ENCODE measurements at places on chromosomes 12 and 14.

GRCh38 chr12:127383281-127383680 is 883.7 kb upstream of the TMEM132C start:
- no peak for DNase-seq

DNA sequence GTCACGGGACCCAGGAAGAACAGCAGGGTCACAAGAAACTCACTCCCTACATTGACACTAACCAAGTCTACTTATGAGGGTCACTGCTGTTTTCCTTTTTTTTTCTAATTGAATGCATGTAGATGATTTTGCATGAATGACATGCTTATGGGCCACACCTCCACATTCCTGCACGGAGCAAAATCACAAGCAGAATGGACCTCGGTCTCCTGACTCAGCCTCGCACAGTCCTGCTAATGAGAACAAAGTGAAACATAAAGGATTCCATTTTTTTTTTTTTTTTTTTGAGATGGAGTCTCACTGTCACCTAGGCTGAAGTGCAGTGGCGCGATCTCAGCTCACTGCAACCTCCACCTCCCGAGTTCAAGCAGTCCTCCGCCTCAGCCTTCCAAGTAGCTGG is 12.3 kb downstream of the SCARB1 start:
- no peak for DNase-seq

DNA sequence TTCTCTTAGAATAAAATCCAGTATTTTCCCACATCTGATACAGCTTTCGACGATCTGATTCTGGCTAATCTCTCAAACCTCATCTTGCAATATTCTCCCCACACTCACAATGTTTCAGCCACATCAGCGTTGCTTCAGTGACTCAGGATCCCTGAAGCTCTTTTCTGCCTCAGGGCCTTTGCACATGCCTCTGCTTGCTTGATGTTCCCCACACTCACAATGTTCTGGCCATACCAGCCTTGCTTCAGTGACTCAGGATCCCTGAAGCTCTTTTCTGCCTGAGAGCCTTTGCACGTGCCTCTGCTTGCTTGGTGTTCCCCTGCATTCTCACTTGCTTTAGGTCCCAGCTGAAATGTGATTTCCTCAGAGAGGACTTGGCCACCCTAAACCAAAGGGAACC is 2.6 kb downstream of the C12orf42 start:
- no peak for DNase-seq

DNA sequence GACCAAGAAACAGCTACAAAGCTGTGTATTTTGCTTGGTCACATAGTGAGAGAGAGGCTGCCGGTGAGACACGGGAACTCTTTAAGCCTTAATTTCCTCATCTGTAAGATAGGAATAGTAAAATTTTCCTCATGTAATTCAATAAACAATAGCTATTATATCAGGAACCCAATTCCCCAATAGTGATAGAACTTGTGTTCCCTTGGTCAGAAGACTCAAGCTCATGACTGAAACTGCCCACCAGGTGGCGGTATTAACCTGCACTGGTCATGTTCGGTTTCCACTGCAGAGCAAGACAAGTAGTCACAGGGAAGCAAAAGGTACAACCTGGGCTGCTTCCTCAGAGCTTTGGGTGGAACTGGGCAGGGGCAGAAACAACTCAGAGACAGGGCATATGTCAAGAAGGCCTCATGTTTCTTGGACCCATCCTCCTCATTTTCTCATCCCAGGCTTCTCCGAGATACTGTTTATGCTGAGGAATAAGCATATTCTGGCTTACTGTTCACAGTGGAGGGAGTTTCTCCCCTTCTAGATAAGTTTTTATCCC is 4.2 kb upstream of the AJUBA start:
- no peak for DNase-seq

- DNase-seq, result no peak
These were observed 13.6 kb downstream of the ACADS start for GRCh38 chr12:120739031-120739762.

DNA sequence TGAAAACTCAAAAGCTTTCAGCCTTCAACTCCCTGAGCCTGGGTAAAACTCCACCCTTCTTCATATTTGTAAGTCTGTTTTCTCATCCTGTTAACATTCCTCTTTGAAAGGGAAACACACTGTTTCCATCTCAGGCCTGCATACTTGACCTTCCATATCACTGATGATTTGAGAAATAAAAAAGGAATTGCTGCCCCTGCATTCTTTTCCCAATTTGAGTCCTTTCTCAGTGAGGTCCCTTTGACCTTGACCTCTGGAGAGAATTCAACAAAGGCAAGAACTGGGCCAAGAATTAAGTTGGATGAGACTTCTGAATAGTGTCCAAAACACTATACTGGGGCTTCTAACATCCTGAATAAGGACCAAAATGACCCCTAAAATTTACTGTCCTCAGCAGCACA is 108.0 kb downstream of the AEBP2 start:
- no peak for DNase-seq

GRCh38 chr14:43903209-43903608 is 603.9 kb downstream of the FSCB start:
- DNase-seq, result no peak

GRCh38 chr12:120006258-120006975 is 17.4 kb downstream of the BICDL1 start:
- DNase-seq, result no peak

DNA sequence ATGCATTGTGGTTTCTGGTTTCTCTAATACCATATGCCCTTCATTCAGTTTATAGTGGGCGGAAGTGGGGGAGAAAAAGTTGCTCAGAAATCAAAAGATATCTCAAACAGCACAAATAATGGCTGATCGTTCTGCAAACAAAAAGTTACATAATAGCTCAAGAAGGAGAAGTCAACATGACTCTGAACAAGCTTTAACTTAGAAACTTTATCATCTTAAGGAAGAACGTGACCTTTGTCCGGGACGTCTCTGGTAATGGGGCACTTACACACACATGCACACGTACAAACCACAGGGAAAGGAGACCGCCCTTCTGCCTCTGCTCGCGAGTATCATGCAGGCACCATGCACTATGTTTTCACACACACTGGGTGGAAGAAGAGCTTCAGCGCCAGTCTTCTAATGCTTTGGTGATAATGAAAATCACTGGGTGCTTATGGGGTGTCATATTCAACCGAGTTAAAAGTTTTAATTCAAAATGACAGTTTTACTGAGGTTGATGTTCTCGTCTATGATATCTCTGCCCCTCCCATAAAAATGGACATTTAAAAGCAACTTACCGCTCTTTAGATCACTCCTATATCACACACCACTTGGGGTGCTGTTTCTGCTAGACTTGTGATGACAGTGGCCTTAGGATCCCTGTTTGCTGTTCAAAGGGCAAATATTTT is 4.7 kb downstream of the FOS start:
- no peak for DNase-seq

DNA sequence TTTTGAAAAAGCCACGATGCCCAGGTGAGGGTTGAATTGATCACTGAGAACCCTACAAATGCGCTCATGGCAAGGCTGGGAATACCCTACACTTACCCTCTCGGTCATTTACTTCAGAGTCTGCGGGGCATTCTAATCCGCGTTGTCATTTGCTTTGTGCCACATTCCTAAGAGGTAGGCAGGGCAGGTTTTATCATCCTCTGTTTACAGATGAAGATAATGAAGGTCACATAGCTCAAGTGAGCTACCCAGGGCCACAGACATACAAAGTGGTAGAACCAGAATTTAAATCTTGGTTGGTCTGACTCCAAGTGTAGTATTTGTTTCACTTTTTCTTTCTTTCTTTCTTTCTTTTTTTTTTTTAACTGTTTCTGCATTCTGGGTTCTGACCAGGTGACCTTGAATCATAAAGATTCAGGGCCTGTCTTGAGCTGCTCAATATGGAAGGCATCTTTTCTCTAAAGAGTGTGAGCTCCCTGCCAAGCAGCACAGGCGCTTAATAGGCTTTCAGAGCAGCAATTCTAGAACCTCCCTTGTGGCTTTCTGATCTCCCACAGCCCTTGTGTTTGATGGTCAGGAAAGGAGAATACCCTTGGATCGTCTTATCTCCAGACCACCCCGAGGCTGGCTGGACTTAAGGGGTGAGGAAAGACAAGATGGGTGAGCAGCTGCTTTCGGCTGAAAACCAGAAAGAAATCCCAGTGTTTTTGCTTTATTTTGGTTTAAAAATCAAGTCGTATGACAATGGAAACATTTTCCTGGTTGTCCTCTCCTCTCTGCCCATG is 662 bp upstream of the BATF start:
- no peak for DNase-seq

DNA sequence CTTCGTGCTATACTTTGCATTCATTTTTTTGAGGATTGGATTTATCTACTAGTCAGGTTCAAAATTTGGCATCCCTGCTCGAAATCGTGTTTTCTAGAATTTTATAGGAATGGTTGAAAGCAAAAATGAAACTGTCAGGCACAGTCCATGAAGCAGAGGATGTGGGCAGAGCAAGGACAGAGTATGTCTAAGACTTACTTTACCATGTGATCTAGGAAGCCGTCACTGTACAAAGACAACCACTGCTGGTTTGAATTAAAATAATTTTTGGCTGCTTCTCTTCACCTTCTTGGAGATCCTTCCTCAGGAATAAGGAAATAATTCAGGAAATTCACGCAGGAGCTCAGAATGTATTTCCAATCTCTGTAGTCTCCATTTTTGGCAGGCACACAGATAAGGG is 31.6 kb upstream of the SGPP1 start:
- no peak for DNase-seq

DNA sequence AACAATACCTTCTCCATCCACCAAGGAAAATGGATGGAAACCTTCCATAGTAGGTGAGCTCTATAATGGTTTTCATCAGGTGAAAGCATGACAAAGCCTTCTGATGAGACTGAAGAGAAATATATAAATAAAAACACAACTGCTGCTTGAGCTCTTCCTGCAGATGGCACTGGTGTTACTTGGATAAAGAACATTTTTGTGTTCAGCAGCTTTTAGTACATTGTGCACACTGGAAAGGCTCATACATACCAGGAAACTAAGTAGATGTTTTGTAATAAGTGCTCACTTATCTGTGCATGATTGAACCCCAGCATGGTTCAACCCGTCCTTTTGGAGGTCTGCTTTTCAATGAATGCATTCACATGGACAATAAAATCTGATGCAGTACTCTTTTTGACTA is 357.3 kb upstream of the MIS18BP1 start:
- no peak for DNase-seq

DNA sequence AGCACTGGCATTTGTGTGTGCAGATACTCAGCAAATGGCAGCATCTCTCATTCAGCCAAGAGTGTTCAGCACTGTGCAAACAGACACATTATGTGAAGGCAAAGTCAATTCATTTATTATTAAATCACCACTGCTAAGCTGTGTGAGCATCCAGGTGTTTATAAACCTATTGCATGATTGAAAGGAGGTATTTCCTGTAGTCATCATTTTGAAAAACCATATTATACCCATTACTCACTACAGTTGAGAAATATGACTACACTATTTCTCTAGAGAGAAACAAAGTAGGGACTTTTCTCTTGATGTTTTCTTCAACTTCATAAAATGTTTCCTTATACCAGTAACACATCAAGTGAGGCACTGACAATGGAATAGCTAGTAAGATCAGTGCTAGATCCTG is 13.7 kb downstream of the SPX start:
- no peak for DNase-seq

DNA sequence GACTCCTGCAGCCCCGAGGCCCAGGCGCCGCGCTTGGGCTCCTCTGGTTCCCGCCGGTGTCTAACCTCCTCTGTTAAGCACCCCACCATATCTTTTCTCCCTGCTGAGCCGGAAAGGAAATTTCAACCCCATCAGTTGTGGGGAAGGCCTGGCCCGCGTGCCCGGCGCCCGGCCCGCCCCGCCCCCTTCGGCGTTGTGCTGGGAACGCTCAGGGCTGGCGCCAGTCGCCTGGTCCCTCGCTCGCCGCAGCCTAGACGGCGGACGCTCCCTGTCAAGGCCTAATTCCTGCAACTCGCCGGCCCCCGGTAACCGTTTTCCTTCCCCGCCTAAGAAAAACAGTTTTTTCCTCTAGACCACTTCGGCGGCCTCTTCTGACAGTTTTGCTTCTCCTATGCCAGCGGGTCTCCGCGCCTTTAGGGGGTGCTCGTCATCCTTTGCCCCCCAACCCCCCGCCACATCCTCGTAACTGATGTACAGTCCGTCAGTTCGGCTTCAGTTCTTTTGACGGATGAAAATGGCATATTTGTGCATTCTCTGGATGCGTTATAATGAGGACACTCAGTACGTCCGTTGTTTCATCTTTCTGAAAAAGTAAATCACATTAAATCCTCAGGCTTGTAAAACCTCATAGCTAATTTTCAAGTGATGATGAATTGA is 506 bp upstream of the NAP1L1 start:
- DNase-seq, result no peak

- no peak for DNase-seq
These were observed 286 bp downstream of the PPP4R3A start for GRCh38 chr14:91509878-91510170.

GRCh38 chr12:3061059-3061458 is 16.1 kb upstream of the TSPAN9 start:
- DNase-seq, result no peak

DNA sequence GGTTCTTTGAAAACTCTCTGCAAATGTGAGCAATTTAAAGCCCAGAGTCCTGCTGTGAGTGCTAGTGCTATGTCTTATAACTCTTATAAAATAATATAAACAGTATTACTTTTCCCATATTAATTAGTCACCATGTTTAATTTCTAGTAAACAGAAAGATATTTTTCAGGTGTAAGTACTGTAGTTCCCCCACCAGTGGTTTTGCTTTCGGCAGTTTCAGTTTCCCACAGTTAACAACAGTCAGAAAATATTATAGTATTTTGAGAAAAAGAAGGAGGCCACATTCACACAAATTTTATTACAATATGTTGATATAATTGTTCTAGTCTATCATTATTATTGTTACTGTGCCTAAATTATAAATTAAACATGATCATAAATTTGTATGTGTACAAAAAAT is 800.5 kb downstream of the LRFN5 start:
- DNase-seq, result no peak

GRCh38 chr12:20547816-20548575 is 147.1 kb upstream of the SLCO1C1 start:
- no peak for DNase-seq

DNA sequence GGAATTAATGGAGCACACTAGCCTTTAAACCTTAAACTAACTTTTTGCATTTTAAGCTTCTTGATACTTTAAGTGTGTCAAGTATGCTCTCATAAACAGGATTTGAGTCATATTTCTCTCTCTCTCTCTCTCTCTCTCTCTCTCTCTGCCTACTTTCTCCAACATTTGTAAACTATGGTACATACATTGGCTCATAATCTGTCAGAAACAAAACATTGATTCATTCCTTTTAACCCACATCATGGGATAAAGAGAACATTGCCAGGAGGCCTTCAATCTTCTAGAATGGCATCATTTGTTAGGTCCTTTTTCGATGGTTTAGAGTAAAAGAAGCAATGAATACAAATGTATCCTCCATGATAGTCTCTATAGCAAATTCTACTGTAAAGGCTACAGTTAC is 81.6 kb upstream of the RERGL start:
- DNase-seq, result no peak

DNA sequence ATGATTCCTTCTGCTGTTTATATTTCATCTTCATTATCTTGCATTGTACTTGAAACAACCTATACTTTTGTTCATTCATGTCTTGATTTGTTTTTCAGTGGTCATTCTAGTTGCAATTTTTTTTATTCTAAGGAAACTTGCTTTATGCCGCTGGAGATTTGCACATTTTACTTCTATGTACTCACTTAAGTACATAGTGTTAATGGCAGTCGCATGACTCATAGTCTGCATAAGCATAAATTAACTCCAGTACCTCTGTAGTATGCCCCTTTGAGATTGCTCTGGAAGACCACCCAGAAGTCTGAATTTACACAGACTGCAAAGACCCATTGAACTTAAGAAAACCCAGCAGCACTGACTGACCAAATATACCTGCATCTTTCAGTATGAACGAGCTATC is 77.0 kb downstream of the MSRB3 start:
- no peak for DNase-seq

Measured in cortex of kidney (tissue), 1 donor.